Mesenteric fat pad (tissue), 1 donor: ENCODE measurements at places on chromosomes 13 and 19.

DNA sequence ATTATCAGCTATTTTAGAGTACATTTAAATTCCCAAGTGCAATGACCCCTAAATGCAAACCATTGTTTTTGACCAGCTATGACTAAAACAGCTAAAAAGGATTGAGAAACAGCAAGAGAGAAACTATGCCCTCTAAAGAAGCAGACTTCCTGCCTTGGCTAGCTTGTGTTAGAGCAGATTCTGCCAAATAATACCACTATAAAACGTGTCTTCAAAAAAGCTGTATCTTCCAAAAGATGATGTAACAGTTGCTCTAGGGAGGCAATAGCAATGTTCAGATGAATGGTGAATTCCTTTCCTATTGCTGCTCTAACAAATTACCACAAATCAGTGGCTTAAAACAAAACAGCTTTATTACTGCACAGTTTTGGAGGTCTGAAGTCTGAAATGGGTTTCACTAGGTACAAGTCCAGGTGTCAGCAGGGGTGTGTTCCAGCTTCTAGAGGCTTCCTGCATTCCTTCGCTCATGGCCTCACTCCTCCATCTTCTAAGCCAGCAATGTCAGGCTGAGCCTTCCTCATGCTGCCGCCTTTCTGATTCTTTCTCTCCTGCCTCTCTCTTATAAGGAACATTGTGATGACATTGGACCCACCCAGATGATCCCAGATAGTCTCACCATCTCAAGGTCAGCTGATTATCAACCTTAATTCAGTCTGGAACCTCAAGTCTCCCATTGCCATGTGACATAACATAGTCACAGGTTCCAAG, 84.5 kb downstream of the LRRC63 start:
- DNase-seq = no peak

- no peak for DNase-seq
Observed at GRCh38 chr19:41997121-41997850, 3.3 kb upstream of the ATP1A3 start.

DNA sequence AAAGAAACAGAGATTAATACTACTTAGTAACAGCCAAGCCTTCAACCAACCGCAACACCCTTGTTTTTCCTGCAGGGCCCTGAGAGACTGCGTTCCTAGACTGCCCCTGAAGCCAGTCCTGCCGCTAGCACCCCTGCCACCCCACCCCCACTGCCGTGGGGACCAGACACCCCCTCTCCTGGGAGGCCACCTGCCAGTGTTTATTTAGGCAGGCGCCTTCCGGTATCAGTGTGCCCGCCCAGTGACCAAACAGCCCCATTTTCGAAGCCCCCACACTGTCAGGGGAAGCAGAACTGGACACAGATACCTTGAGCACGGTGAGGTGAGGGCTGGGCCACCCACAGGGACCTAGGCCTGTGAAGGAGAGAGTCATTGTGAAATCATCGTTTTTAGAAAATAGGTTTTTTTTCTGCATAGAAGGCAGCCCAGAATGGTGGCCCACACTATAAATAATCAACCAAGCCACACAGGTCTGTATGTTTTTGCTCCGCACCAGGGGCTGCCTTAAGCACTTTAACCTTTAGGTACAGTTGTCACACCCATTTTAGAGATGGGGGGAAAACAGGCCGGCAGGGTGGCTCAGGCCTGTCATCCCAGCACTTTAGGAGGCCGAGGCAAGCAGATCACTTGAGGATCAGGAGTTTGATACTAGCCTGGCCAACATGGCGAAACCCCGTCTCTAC, 3.5 kb upstream of the TLE5 start:
- no peak for DNase-seq

DNA sequence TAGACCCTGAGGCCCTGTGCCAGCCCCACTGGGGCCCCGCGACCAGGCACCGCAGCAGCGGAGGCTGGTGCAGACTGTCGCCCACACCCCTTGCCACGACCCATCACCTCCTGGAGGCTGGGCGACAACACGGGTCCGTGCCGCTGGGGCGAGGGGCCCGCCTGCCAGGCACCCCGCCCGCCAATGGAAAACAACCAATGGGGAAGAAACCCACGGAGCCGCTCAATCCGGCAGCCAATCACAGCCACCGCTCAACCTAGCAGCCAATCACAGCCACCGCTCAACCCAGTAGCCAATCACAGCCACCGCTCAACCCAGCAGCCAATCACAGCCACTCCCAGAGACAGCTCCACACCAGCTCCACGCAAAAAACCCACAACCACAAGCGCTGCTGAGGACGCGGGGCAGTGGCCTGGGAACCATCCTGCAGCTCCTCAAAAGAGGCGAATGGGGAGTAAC, 29.7 kb downstream of the GPX4 start:
- DNase-seq = no peak

DNA sequence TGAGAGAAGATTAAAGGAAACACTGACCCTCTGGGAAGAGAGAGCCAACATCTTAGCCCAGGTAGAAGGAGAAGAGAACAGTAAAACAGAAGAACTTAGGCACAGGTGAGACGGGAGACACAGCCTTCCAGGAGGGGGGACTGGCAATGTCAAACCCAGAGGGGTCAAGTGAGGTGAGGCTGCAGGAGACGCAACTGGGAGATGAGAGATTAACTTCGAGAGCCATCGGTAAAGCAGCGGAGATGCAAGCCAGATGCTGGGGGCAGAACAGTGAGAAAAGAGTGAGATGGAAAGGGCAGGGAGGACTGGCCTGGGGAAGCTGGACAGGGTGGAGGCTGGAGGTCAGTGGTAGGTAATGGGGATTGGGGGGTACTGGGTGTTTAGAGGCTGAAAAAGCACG, 5.2 kb downstream of the INSR start:
- DNase-seq = no peak

- DNase-seq = no peak
Observed at GRCh38 chr19:41895745-41896580, 13.0 kb downstream of the ARHGEF1 start.

DNA sequence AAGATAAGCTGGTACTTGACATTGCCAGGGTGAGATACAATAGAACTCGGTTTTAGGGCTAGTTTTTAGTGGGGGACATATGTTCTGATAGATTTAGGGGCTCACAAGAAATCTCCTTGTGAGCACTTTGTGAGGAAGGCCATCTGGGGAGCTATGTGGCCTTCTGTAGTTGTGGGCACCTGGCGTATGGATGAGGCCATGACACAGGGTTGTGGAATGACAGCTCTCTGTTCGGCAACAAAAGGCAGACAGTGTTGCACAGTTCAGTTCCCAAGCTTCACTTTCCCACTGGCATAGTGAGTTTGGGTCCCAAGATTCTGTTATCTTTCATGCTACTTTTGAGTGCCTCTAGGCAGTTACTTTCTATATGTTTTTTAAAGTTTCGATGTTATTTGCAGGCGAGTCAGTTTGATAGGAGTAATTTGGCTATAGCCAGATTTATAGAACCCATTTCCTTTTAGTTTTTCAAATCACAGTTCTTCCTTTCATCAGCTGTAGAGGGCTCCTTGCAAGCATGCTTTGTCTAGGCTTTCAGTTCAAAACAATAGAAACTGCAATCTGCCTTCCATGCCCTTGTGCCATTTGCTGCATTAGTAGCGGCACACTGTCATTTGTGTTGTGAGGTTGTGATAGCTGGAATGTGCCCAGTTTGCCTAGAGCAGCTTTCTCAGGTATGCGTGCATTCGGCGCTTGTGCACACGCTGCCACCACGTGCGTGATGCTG, 70.6 kb upstream of the TEX29 start:
- no peak for DNase-seq

DNA sequence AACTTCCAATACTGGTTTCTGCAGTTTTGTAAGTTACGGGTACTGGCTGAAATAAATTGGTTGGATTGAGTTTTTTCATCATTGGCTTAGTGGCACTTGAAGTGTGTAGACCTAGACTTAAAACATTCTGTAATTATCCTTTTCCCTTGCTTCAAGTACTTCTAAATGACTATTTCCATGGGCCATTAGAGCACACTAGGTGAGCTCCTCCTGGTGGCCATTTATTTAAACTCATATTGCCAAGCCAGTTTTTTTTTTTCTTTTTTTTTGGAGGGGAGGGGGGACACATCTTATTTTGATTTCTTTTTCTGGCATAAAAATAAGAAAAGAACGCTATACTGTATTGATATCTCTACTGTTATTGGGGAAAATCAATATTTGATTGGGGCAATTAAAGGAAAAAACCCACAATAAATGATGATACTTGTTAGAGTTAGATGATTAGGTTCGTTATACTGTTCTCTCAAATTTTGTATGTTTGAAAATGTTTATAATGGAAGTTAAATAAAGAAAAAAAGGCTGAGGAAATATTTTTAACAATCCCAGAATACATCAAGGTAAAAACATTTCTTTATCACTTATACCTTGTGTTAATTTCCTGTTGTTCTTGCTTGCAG, 82.9 kb downstream of the PDS5B start:
- DNase-seq = no peak

DNA sequence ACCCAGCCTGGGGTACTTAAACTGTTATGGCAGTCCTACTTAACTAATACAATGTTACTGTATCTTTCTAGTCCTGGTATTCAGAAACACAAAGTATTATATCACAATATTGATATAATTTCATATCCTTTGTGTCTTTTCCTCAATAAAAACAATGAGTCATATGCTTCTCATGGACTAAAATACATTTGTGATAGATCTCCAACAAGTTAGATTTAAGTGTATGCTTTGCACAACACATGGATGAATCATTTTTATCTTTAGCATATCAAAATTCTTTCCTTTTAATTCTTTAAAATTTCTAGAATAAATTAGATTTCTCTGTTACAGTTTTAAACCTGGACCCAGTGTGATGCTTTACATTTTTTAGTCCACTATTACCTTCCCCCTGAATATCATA, 1357.8 kb upstream of the ATXN8OS start:
- no peak for DNase-seq

DNA sequence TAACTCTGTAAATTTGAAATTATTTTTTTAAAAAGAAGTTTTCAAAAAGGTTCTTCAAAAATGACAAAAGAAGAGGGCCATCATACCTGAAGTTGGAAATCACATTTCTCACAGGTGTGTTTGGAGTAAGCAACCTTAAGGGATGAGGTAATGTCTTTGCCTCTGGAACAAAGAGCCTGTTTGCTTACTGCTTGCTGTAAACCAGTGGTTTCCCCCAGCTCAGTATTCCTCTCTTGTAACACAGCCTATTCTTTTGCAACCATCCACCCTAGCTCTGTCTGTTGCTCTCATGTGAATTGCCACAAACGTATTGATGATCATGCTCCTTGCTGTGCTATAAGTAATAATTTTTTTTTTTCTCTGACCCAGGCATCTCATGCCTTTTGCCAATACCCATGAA, 38.1 kb downstream of the UCHL3 start:
- DNase-seq = no peak

DNA sequence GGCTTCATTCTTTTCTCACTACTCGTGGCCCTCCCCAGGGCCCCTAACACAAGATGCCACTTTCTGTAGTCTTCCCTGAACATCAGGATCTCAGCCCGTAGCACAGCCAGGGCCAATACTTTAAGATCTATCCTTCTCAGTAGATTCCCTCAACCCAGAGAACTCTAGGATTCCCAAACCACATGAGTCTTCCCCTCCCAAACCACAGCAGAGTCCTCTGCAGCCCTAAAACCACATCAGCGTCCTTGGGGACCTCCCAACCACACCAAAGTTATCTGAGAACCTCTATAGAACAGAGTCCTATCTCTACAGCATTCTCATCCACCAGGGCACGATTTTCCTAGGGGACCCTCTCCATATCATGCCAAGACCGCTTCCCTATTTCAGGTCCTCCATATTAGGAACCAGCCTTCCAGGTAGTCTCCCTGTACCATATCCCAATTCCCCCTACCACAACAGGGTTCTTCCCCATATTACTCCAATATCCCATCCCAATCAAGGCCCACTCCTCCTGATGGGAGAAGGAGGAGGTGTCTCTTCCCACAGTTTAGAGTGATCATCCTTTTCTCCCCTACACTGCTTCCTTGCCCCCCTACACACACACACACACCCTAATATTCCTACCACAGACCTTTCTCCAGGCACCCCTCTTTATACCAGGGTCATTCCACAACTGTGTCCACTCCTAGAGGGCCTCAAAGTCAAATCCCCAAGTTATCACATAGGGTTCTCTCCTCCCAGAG, 1.4 kb downstream of the DYRK1B start:
- no peak for DNase-seq

GRCh38 chr13:68323124-68323523, 1093.0 kb upstream of the PCDH9 start:
- no peak for DNase-seq

DNA sequence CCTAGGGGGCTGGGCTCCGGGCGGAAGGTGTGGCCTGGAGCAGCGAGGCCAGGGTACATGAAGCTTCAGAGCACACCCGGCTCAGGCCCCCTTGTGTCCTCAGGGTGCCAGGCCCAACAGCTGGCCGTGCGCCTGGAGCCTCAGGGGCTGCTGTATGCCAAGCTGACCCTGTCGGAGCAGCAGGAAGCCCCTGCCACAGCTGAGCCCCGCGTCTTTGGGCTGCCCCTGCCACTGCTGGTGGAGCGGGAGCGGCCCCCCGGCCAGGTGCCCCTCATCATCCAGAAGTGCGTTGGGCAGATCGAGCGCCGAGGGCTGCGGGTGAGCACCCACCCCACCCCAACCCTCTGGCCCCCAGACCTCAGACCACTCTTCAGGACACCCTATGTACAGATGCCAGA, 3.2 kb downstream of the SYDE1 start:
- no peak for DNase-seq

GRCh38 chr19:40410030-40410389, 3.2 kb downstream of the PRX start:
- DNase-seq = no peak

GRCh38 chr13:99661791-99662190, 160.5 kb downstream of the TM9SF2 start:
- no peak for DNase-seq

GRCh38 chr19:32566246-32566830, 14.7 kb upstream of the PDCD5 start:
- DNase-seq = peak; percentile 60

GRCh38 chr13:45683701-45684100, 18.4 kb upstream of the CBY2 start:
- no peak for DNase-seq

- no peak for DNase-seq
Observed at GRCh38 chr13:46668931-46669525, 116.1 kb downstream of the LRCH1 start.

DNA sequence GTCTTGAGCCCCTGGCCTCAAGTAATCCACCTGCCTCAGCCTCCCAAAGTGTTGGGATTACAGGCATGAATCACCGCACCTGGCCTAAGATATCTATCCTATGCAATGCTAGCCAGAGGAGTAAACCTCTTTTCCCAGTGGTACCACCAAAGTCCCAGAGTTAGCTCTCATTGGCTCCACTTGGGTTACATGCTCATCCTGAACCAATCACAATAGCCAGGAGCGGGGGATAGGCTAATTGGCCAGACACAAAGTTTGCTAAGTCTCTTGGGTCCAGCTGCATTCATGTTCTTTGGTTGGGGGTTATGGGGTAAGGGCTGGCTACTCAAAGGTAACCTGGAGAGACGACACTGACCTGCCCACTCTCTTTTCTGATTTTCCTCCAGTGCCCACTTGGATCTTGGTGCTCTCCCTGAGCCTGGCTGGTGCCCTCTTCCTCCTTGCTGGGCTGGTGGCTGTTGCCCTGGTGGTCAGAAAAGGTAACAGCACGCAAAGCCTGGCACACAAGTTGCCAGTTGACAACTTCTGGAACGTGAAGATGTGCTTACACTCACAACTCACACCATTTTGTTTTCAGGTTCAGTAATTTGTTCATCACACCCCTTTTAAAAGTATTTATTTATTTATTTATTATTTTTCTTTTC, 7.8 kb downstream of the C19orf38 start:
- DNase-seq = no peak
